ENCODE measurements at places on chromosomes 2 and 18.

- no peak for DNase-seq
Observed at GRCh38 chr2:23204685-23205242, 180.2 kb upstream of the KLHL29 start.

GRCh38 chr18:45122506-45122905 is 441.8 kb downstream of the SETBP1 start:
- DNase-seq = no peak

- DNase-seq = no peak
Observed at GRCh38 chr2:238908960-238909951, 61.4 kb downstream of the TWIST2 start.

DNA sequence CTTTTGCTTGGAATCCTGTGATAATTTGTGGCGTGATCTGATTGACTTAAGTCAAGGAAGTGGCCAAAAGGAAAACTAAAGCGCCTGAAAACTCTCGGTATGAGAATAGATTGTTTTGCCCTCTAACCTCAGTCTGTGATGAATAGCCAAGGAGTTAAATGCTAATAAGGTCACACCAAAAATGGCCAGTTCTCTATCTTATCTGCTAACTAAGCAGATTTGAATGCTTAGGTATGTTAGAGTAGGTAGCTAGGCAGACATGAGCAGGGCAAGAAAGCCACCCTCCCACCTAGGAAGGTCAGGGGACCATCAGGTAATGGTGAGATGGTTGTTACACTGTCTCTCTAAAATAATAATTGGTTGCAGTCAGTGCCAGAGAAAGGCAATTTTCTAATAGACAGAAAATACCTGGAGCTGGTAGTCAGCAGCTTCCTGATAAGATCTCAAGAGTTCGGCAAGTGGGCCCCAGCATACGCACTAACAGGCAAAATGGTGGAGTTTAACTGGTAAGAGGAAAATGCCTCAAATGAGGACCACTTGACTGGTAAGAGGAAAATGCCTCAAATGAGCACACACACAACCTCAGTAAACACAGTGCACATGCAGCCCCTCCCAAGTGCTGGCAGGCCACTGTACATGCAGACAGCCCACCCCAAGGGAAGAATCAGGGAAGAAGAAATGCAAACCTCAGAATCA is 468.4 kb downstream of the MBD2 start:
- DNase-seq = no peak

- DNase-seq = no peak
Observed at GRCh38 chr2:170512266-170512665, 202.9 kb upstream of the SP5 start.

DNA sequence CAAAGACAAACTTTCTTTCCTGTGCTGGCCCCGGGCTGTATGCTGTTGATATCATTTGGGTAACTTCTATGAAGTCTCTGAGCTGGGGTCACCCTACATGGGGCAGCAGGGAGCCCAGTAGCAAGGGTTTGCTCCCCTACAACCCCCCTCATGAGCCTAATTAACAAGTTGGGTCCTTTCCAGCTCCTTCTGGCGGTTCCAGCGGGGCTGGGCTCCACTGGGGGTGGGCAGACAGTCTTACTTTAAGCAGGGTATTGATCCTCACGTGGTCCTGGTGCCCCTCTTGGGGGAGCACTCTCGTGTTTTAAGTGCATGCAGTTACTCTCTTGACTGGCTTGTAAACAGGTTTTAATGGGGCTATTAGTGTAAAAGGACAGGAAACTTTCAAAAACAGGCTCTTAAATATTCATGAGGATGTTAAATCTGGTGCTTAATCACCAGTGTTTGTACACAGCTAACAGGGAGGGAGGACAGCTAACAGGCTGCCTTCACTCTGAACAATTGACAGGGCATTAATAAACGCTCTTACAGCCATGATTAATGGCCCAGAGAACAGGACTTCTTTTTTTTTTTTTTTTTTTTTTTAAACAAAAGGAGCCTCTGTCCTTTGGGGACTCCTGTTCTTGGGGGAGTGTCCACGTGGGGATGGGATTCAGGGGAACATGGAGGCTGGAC is 36.6 kb upstream of the SKOR2 start:
- no peak for DNase-seq

GRCh38 chr2:232351686-232352510 is 26.7 kb upstream of the ALPP start:
- no peak for DNase-seq

DNA sequence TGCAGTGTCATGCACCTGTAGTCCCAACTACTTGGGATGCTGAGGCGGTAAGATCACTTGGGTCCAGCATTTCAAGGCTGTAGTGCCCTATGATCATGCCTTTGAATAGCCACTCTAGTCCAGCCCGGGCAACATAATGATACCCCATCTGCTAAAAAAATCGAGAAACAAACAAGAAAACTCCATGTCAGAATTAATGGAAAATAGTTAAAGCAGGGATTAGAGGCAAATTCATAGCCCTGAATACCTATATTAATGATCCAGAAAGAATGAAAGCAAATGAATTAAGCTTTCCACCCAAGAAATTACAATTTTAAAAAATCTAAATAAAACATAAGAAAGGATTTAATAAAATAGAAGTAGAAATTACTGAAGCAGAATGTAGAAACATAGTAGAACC is 143.0 kb downstream of the MYO3B start:
- DNase-seq = no peak

DNA sequence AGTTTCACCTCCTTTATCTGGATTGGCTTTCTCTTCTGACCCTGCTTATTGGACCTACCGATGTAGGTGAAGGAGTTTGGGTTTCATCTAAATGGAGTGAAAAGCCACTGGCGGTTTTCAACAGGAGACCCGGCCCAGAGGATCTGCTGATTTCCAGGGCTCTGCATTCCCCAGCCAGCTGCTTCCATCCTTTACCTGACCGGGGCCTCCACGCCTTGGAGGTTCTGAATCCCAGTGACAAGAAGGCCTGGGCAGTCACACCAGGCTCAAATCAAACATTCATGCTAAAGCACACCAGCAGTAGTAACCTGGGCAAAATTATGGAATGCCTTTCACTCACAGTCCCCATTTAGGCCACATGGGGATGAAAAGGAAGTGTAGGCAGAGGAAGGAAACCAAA is 30.0 kb upstream of the RTTN start:
- DNase-seq = no peak

GRCh38 chr2:73020657-73021370 is 50.7 kb downstream of the SFXN5 start:
- no peak for DNase-seq

- no peak for DNase-seq
Observed at GRCh38 chr2:147525819-147526489, 318.9 kb upstream of the ACVR2A start.

- no peak for DNase-seq
Observed at GRCh38 chr2:198096002-198096401, 291.6 kb downstream of the PLCL1 start.

DNA sequence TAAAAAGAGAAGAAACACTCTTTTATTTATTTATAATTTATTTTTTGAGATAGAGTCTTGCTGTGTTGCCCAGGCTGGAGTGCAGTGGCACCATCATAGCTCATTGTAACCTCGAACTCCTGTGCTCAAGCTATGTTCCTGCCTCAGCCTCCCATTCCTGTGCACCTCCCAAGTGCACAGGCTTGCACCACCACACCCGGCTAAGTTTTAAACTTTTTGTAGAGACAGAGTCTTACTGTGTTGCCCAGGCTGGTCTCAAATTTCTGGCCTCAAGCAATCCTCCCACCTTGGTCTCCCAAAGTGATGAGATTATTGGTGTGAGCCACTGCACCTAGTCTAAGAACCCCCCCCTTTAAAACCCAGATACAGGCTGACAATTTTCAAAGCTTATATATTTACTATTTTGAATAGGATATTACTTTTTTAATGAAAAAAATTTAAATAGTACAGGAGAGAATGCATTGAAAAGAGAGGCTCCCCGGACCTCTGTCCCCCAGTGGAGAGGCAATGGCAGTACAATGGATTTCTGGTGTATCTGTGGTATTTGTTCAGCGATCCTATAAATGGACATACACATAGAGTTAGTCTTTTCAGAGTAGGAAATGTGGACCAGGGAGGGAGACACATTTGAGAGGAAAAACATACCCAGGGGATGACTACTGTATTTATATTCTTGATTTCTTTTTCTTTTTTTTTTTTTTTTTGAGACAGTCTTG is 48.1 kb upstream of the CNOT11 start:
- peak; percentile 21 for DNase-seq

- no peak for DNase-seq
Observed at GRCh38 chr2:202824901-202825300, 46.7 kb downstream of the ICA1L start.

GRCh38 chr2:201937343-201937742 is 96.3 kb upstream of the FZD7 start:
- DNase-seq = no peak

DNA sequence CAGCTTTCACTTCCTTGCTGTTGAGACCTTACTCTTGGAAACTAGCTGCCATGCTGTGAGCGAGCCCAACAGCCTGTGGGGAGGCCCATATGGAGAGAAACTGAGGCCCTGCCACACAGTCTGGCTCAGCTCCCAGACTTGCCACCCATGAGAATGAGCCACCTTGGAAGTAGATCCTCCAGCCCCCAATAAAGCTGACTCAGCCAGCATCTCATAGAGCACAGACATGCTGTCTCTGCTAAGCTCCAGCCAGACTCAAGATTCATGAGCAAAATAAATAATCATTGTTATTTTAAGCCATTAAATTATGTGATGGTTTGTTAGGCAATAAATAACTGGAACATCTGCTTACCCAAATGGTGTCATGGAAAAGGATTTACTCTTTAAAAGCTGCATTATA is 53.6 kb upstream of the DDX18 start:
- DNase-seq = no peak

GRCh38 chr18:813172-814071 is 1.4 kb upstream of the YES1 start:
- DNase-seq = peak; percentile 91

DNA sequence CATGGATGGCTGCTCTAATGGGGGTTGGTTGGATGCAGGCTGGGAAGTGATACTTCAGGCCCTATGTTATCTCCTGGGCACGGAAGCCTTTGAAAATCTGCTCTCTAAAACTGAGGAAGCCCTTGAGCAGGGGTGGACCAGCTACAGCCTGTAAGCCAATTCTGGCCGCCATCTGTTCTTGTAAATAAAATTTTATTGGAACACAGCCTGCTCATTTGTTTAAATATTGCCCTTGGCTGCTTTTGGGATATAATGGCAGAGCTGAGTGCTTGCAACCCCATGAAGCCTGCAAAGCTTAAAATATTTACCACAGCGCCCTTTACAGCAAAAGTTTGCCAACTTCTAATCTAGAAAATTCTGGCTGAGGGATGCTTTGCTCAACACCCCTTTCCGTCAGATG is 11.9 kb upstream of the IGFBP2 start:
- no peak for DNase-seq

GRCh38 chr2:209579230-209579749 is 155.4 kb downstream of the MAP2 start:
- no peak for DNase-seq

DNA sequence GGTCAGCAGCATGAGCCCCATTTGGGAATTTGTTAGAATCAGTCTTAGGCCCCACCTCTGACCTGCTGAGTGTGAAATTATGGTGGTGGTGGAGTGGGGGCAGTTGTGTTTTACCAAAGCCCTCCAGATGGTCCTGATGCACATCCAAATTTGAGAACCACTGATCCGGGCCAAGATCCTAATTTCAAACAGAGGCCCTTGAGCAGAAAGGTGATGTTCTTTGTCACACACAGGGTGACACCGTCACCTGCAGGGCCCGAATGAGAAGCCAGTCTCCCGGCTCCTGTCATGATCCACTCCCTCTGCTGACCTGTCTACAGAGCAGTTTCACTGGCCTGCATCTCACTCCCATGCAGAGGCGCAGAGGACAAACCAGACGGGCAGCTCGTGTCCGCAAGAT is 129.9 kb downstream of the TRIM43 start:
- no peak for DNase-seq

GRCh38 chr2:134718023-134718816 is 580 bp downstream of the TMEM163 start:
- no peak for DNase-seq

- DNase-seq = no peak
Observed at GRCh38 chr2:8391126-8391525, 290.7 kb upstream of the ID2 start.

GRCh38 chr18:24762511-24762910 is 302.1 kb downstream of the HRH4 start:
- no peak for DNase-seq
